ENCODE measurements at places on chromosomes 4 and X.

DNA sequence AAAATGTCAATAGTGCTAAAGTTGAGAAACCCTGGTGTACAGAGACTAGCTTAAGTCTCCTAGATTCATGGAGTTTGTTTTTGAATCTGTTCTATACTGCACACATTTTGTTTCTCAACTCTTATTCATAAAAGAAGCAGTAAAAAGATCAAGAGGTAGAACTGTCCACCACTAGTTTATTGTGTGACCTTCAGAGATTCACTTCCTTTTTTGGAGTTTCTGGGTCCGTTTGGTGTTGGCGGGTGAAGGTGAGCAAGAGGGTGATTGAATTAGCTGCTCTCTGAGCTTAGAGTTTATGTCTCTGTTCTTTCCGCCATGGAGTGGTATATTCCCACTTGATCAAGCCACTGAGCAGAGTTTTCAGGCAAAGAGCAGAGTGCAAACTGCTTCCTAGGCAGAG is 21.4 kb upstream of the PLAC1 start:
- DNase-seq, result no peak

GRCh38 chr4:187687697-187688096 is 307.9 kb upstream of the ZFP42 start:
- no peak for DNase-seq

DNA sequence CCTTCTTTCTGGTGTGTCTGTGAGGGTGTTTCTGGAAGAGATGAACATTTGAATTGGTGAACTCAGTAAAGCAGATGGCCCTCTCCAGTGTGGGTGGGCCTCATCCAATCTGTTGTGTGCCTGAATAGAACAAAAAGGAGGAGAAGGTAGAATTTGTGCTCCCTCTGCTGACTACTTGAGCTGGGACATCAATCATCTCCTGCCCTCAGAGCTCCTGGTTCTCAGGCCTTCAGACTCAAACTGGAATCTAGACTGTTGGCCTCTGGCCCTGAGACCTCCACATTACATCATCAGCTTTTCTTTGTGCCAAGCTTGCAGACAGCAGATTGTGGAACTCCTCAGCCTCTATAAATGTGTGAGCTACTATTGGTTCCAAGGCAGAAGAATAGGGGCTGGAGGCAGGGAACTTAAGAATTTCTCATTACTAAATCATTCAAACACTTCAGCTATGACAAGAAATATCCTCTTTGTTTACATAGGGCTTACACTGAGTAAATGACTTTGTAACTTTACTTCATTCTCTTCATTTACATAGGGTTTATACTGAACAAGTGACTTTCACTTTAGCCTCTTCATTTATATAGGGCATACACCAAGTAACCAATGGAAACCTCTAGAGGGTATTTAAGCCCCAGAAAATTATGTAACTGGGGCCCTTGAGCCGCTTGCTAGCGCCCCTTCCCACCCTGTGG is 86.9 kb upstream of the NWD2 start:
- no peak for DNase-seq

GRCh38 chr4:148192526-148192925 is 249.7 kb downstream of the NR3C2 start:
- DNase-seq, result no peak

GRCh38 chrX:133907606-133908005 is 77.8 kb downstream of the GPC3 start:
- no peak for DNase-seq

GRCh38 chrX:45515262-45516215 is 314.9 kb upstream of the DIPK2B start:
- peak; percentile 38 for DNase-seq

GRCh38 chrX:82734140-82734539 is 774.0 kb upstream of the POU3F4 start:
- no peak for DNase-seq

DNA sequence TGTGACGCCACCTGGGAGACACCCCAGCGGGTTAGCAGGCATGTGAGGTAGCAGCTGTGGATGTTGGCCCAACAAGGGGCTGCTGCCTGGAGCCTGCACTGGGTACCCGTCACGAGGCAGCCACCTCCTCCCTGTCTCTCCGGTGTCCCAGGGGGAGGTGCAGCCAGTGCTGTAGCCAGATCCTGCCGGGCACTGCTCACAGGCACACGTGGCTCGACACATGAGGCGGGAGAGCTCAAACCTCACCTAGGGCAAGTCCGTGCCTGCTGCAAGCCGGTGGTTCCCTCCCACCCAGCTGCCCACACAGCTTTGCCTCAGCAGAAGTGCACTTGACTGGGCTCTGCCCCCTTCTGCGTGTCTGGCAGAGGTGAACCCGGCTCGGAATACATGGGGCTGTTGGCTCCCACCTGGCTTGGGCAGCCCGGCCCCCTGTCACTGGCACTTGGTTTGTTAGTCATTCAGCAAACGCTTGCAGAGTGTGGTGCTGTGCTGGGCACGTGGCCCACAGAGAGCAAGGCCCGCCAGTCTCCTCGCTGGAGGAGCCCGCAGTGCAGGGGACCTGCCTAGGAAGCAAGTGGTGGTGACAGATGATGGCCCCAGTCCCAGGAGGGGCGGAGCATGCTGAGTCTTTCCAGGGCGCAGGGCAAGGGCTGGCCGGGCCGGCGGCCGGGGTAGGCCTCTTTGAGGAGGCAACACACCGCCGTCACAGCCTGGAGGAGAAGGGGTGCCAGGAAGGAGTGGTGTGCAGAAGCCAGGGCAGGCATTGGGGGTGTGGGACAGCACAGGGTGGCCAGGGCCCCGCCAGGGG is 10.1 kb upstream of the SH3TC1 start:
- no peak for DNase-seq

GRCh38 chrX:132483951-132484350 is 4.9 kb downstream of the MBNL3 start:
- DNase-seq, result no peak
